T follicular helper cell (primary cell): ENCODE measurements at places on chromosomes 5 and 9.

DNA sequence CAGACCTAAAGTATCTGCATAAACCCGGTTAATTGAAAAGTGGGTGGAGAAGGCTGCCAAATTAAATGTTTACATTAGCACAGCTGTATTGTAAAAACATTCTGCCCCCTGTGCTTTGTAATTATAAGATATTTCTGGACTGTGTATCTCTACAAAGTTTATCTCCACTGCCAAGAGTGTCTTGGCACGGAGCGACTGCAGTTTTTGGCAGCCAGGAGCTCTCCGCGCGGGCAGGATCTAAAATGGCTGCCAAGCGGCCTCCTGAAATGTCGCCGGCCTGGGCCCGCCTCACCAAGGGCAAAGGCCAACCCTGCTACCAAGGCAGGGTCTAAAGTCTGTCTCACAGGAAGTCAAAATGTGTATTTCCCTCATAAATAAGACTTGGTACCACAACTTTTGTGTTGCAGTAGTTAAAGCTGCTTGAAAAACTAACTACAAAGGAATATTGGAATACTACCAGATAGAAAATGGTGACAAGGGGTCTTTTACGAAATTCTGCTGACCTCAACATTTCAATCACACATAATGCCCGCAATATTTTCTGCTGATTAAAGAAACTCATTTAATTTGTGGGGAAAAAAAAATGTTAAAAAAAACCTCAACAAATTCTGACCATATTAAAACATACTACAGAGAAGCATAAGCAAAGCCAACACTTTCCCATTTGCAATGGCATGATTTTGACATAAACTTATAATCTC, 110.4 kb downstream of the NFIB start:
- no peak for DNase-seq

DNA sequence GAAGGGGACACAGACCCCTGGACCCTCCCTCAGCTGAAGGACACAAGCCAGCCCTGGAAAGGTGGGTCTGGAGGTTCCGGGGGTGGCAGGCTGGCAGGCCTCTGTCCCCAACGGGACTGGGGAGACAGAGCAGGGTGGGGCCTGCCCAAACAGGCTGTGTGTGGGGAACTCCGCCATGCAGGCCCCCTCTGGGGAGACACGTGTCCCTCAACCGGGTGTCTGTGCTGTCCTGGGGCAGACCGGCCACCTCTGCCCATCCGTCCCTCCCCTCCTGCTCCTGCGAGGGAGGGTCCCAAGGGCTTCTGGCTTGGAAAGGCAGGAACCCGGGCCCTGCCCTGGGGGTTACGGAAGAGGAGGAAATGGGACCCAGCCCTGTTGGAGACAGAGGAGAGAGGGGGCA, 1.4 kb downstream of the SLC34A3 start:
- no peak for DNase-seq

DNA sequence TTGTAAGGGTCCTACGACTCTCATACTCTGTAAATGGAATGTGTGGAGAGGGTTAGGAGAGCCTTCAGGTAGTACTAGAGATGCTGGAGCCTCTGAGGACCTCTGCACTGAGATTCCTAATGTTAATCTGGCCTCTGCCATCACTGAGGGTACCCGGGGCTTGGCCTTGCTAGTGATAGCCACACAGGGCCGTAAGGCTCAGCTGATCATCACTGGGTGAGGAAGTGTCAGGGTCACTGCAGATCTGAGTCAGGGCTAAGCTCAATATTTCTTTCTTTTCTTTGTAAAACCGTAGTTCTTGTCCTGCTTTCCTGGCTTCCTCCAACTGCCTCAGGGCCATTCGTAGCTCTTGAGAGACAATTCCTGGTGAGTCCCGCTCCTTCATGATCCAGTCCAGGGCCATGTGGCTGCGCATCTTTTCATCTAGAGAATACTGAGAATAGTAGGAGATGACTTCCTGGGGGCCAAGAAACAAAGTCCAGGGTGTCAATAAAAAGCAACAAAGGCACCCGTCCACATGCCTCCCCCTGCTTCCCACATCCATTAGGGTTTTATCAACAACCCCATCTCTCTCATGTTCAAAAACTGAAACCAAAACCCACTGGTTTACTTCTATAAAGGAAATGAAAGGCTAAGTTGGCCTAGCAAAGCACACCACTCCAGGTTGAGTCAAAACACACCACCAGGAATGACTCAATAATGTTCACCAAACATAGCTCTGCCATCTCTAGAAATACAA, 47.7 kb downstream of the LIX1 start:
- DNase-seq: no peak

- DNase-seq: no peak
Observed at GRCh38 chr5:128196791-128197190, 113.2 kb downstream of the SLC12A2 start.

DNA sequence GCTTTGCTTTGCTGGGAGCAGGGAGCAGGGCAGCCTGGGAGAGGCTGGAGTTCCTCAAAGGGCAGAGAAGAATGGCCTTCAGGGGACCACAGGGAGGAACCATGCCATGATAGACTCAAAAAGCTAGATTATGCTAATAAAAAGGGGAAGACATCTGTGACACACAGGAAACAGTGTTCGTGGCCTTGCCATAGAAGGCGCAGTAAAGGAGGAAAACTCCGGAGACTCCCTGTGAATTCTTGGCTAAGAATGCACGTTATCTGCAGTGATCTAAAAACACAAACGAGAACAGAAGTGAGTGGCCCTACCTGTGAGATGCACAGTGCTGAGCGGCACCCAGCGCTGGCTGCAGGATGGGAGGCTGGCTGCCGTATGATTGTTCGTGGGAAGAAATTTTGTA, 15.9 kb upstream of the LTC4S start:
- DNase-seq: no peak

DNA sequence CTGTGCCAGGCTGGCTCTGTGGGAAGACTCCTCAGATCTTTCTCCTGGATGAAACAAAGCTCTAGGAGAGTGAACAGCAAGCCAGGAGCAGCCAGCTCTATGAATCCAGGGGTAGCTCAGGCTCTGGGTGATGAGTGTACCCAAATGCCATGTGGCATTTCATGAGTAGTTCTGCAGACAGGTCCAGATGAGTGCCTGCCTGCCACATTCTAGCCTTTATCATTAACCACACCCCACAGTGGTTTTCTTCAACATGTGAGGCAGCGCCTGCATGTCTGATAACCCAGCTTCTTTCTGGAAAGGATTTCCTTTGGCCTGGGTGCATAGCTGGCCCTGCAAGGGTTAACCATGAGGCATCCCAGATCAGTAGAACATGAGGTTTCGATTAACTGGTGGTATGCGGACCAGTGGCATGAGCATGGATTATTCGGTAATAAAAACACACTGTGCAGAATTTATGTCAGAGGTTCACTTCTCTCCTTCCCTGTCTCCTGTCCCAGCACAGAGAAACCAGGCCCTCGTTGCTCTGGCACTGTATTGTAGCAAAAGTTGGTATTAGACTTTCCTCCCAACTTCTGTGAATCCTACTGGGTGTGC, 381.9 kb upstream of the ZNF462 start:
- no peak for DNase-seq

- DNase-seq: no peak
Observed at GRCh38 chr5:10456583-10457420, 15.1 kb downstream of the ROPN1L start.

- DNase-seq: peak; percentile 32
Observed at GRCh38 chr5:113378959-113379541, 55.7 kb downstream of the TSSK1B start.

DNA sequence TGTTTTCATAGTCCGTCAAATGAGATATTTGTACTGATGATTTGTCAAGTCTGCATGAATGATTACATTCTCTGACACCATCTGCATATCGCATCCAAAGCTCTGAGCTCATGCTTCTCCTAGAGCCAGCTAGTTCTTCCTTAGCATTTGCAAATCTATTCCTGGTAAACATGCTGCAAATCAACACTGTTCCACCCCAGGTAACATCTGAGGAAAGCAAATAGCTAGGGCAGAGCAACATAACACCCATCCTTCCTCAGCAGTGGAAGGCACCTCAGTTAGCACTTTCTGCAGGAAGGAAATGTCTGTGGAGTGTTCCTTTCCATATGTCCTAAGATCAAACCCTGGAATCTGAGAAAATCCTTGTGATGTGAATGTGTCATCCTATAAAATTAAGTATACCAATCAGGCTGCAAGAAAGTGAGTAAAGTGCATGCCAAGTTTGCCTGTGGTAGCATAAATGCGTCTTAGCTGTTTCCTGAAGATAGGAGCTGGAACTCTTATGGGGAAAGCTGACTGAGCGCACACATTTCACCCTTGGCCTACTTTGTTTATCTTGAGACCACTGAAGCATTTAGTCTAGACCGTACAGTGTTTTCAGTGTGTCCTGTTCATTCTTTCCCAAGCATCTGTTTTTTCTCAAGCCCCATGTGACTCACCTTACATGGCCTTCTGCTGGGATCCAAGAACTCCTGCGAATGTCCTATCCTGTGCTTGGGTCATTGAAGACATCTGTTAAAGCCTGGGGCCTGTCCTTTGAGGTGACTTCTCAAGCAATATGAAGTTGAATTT, 50.9 kb upstream of the STARD4 start:
- no peak for DNase-seq

- no peak for DNase-seq
Observed at GRCh38 chr5:152271420-152271819, 133.7 kb downstream of the NMUR2 start.

DNA sequence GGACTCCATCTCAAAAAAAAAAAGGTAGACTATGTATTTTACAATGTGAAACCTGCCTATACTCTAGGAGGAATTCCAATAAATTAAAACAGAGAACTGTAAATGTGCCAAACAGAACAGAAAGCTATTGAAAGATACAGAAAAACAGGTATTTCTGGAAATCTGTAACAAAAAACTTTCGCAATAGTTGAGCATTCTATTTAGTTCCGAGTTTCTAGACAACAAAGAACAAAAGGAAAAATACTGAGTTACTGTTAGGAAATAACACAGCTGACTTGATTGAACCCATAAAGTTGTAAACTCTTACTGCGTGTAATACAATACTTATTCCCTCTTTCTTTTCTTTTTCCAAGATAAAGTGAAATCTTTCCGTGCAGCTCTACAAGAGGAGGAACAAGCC, 18.6 kb downstream of the DIMT1 start:
- DNase-seq: no peak

GRCh38 chr5:123171259-123171658, 82.2 kb downstream of the PRDM6 start:
- DNase-seq: no peak

- DNase-seq: no peak
Observed at GRCh38 chr5:131286400-131286715, 22.5 kb downstream of the CDC42SE2 start.

DNA sequence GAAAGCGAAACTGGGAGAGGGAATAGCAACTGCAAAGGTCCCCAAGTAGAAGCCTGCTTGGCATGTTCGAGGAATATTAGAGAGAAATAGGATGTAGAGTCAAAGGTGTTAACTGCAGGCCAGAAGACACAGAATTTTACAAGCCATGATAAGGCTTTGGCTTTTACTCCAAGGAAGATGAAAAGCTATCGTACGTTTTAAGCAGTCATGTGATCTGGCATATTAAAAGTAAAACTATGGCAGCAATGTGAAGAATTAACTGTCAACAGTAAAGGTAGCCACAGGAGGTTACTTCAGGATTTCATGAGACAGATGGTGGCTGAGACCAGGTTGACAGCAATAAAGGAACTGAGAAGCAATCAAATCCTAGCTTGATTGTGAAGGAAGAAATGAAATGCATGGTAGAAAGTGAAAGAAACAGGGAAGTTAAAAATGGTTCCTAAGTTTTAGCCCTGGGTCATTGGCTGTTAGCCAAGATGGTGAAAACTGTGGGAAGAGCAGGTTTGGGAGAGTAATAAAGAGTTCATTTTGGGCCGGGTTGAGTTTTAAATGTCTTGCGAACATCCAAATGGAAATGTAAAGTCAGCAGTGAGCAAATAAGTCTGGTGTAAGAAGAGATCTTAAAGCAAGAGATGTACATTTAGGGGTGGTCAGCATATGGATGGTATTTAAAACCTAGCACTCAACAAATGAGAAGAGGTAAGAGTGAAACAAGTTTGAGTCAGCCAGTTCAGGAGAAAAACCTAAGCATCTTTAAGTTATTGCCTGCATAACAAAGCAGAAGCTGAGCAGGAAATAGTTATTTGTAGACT, 20.3 kb upstream of the TTC33 start:
- no peak for DNase-seq

DNA sequence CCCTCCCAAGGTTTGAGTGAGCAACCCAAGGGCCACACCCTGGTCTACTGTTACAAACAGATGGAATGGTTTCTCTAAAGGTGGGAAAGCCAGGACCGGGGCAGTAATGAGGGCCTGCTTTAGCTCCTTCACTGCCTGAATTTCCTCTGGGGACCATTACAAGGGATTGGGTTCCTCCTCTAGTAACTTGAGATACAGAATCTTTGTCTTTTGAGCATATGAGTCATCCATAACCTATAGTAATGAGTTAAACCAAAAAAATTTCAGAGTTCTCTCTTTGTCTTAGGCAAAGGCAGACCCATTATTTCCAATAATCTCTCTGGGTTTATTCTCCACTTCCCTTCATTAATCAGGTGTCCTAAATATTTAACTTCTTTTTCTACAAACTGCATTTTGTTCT, 618.8 kb downstream of the HINT1 start:
- DNase-seq: no peak

DNA sequence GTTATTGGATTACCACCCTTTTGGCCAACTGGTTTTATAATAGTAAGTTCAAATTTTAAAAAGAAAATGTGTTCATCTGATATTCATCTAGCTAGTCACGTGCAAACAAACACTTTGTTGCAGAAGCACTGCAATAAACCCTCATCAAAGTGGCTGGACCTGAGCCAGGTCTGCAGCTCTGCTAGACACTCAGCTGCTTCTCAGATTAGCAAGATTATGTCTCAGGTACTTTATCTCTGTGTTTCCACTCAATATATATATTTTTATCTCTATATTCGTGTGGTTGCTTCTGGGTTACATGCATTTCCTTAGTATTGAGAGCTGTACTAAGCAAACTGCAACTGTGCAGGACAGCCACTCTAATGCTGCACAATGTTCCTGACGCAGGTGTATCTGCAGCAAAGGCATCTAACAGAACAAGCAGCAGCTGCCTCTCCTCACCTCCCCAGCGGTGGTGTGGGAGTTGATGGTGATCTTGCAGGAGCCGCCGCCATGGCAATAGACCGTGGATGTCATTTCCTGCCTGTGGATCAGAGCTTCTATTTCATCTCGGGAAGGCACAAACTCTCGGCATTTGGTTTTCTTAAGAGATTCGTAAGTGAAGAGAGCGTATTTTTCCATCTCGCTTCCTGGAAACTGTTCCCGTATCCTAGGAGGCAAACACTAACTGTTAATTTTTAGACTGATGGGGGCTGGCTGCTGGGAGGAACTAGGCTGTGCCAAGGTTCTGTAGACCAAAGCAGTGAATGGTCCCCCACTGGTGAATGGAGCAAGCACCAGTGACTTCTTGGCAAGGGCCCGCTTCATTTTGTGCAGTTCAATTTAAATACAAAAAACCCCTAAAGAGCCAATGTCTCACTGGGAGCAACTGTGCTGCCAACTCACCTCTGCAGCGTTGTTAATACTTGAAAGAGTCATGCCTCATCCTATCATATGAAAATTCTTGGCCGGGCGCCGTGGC, 56.7 kb upstream of the RETREG1 start:
- DNase-seq: peak; percentile 34

GRCh38 chr9:105697871-105698270, 3.5 kb downstream of the TMEM38B start:
- DNase-seq: no peak
